Stromal cell of bone marrow (primary cell): ENCODE measurements at places on chromosomes 6 and 20.

GRCh38 chr6:33312361-33313104, 1.3 kb downstream of the TAPBP start:
- DNase-seq = peak; percentile 64

DNA sequence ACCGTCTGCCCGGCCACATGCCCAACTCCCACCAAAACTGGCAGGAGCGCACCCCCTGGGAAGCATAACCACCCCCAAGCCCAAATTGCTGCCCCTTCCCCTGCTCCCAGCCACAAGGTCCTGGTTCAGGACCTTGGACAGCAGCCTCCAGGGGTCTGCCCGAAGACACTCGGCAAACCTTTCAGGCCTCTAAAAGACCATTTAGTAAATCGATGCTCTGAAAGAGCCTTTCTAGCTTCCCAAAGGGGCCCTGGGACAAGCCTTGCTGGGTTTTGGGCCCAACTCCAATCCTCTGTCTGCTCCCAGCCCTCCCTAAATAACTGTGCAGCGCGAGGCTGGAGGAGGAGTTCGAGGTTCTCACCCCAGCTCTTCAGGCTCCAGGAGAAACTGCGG, 30.5 kb downstream of the GRM4 start:
- no peak for DNase-seq

DNA sequence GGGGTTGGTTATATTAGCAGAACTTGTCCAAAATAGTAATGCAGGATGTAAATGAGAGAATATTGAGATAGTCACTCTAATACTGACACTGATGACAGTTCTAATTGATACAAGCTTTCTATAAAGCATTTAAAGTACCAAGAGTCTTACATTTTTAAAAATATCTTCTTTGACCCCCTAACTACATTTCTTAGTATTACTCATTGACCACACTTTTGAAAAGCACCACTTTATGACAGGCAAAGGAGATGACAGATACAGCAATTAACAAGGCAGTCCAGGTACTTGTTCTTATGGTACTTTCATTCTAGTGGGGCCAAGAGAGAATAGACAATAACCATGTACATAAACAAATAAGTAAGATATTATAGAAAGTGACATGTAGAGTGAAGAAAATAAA, 139.4 kb upstream of the EYA4 start:
- no peak for DNase-seq

- no peak for DNase-seq
These were observed 9.2 kb upstream of the GABRR2 start for GRCh38 chr6:89324304-89324703.

GRCh38 chr6:137810554-137811120, 56.4 kb upstream of the TNFAIP3 start:
- DNase-seq = no peak

GRCh38 chr6:4849226-4850022, 73.2 kb downstream of the CDYL start:
- no peak for DNase-seq

DNA sequence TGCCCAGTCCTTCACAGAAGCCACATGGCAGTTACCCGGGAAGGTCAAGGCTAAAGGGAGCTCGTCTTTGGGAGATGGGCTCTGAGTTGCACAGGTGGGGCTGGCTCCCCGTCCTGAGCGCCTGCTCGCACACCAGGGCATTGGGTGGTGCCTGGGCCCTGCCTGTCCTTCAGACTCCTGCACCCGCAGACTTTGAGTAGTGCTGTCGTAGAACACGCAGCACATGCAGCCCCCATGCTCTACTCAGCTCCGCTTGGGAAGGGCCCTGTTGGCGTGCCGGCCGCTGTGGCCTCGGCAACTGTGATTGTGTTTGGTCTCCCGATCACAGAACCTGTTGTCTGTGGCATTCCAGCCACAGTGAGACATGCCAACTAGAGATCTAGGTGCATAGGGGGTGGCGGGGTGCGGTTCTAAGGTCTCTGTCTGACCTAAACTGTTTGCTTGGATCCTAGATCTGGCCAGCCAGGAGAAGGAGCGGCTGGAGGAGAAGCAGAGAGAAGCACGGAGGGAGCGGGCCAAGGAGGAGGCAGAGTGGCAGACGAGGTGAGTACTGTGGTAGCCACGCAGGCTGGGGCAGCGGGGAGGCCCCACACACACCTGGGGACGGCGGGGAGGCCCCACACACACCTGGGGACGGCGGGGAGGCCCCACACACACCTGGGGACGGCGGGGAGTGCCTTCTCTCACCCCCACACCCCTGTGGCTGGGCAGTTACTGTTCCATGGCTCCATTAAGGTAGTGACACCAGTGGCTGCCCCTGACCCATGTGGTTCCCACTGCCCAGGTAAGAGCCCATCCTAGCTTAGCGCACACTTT, 11.3 kb upstream of the ADRM1 start:
- DNase-seq = no peak

- no peak for DNase-seq
These were observed 13.3 kb downstream of the MAPK14 start for GRCh38 chr6:36040958-36041357.

- DNase-seq = no peak
These were observed 126.5 kb upstream of the MAN1A1 start for GRCh38 chr6:119476024-119476423.

- peak; percentile 53 for DNase-seq
These were observed 29.6 kb upstream of the FOXC1 start for GRCh38 chr6:1580109-1580508.

GRCh38 chr6:135254471-135254870, 73.4 kb downstream of the MYB start:
- DNase-seq = no peak

DNA sequence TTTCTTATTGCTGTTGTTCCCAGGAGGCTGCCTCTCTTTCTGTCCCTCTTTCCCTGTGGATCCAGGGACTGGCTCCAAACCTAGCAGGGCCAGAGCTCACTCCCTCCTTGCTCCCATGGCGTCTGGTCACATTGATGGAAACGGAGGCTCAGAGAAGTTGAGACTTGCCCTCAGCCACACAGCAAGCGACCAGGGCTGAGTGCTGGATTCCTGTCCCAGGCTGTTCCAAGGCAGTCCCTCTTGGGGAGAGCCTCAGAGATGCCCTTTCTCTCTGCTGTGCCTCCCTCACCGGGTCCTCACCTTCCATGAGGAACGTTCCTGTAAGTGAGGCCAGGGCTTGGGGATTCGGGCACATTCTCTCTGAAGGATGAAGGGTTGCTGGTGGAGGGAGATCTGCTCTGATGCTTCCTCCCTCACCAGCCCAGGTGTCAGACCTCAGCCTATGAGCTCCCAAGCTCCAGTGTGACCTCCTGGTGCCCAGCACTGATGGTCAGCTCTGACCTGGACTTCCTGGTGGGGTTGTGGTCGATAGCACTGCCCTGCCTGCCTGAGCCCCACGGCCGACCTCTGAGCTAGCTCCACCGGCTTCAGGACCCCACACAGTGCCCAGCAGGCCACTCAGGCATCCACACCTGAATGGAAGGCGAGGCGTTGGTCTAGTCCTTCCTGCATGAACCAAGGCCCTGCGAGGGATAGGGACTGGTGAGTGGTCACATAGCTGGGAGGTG, 26.8 kb downstream of the SUN5 start:
- no peak for DNase-seq

DNA sequence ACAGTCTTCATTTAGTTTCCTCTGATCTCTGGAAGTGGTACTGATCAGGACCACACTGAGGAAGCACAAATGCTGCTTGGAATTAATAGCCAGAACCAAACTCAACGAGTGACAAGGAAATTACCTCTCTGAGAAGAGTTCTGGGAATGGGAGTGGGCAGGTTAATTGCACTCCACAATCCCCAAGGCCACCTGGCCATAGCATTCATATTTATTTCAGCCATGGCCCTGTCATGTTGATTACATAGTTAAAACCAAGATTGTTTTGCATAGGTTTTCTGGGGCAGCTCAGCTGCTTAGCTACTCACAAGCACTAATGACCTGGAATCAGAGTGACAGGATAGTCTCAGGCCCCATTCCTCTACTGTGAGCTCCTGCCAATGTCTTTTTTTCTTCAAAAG, 230.2 kb upstream of the RIMS1 start:
- no peak for DNase-seq

DNA sequence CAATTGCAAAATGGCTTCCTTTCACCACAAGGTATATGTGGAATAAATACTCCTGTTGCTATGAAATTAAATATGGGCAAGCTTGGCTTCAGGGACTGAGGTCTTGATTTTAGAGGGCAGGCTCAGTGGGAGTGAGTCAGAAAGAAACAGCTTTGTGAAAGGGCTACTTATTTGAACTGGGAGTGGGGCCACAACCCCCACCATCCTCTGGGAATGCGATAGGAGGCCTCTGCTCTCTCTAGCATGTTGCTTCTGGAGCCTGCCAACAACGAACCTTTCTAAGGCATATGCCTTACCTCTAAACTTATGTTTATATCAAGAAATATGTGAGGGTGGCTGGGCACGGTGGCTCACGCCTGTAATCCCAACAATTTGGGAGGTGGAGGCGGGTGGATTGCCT, 149.7 kb downstream of the LRRC1 start:
- DNase-seq = no peak

GRCh38 chr20:38855356-38855755, 49.9 kb downstream of the PPP1R16B start:
- DNase-seq = peak; percentile 65

DNA sequence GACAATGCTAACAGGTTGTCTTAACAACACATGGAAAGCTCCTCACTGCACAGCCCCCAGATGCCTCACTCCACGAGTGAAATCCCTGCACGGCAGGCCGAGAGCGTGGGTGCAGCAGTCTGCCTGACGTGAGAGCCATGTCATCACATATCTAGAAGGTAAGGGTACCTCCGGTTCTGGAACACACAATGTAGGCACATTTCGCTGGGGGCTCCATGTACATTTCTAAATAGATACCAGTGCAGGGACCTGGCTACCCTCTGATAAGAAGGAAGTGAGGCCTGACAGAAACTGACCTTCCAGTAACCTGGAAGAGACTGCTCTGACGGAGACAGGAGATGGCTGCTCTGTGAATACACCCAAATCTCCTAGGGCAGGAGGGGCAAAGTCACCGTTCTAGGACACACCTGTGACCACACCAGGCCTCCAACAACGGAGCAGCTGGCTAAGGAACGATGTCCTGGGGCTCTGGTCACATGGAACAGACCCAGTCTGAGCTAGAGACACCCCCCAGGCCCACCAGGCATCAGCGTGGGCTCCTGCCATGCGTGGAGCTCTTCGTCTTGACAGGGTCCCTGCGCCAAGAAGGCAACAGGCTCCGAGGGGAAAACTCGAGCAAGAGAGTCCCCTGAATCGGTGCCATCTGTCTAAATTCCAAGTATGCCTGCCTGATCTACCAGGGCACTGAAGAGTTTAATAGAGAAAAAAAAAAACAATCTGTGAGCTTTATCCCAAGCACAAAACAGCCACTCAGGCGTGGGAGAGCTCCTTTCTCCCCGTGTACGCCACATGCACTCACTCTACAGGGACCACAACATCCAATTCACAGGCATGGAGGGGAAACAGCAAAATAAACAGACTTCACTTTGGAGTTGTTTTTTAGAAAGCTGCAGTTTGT, 27.5 kb downstream of the RNASET2 start:
- no peak for DNase-seq

DNA sequence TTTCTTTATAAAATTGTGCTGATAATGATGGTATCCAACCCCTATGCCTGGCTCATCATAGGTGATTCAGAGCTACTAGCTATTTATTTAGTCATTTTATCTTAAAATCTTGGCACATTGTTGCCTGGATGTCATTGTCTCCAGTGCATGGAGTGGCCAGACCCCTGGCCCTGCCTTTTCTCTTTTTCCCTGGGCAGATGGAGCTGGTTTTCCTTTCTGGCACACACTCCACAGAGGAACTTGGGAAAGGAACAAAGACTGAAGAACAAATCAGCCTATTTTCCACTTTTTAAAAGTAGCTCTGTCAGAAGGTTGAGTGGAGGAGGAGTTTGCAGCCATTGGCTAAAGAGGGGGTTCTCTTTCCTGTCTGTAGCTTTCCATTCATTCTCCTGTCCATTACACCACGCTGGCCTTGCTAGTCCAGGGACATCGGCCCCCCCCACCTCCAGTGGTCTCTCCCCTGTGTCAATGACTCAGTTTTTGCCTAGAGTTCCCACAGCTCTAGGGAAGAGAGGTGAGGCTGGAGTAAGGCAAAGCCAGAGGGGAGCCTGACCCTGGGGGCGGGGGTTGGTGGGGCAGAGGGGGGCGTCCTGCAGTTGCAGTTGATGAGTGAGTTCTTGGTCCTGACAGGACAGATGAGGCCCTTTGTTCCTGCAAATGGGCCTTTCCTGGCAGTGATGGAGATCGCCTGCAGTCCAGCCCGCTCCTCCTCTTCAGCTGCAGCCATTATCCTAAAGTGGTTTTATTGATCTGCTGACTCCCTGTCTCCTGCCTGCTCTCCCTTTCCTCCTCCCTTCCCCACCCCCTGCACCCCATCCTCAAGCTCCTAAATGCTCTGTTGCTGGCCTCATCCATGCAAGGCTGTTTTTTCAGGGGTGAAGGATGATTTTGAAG, 774.5 kb downstream of the DHX35 start:
- no peak for DNase-seq

GRCh38 chr6:169930799-169931198, 179.4 kb downstream of the ERMARD start:
- no peak for DNase-seq

DNA sequence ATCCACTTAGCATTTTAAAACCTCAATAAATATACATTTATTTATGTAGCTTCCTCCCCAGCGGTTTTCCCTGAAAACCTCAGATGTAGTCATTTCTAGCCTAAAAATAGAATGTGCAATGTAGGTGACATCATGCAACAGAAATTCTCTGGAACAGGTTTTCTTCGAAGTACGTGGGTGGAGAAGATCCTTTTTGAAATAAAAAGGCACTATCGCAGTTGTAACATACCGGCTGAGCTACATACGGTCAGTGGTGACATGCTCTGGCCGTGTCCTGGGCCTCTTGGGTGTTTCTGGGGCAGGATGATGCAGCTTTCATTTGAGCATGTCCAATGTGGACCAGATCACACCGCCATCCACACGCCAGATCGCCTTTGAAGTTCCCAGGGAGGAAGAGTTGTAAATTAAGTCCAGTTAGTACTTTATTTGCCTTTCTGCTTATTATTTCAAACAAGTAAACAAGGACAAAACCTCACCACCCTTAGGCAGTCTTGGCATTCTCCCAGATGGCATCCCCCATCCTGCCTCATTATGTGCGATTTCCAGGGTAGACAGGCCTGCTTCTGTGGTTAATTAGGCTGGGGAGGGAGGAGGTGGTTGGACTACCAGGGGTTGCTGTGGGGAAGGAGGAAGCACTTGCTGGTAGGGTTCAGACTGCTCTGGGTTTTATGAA, 109.5 kb upstream of the CLDN20 start:
- DNase-seq = peak; percentile 54

DNA sequence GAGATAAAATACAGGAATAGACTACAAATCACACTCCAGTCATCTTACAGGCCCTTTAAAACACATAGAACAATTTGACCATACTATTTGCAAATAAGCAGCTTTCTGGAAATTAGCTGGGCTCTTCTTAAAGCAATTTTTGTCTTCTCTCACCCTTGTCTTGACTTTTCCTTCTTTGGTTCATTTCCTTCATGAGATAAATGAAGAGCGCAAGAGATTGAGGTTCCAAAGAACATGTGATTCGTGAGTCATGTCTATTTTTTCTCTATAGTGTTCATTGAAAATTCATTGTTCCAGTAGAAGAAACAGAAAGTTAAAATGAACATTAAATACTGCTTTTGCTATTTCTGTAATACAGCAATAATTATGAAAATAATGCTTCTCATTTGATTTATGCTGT, 33.9 kb downstream of the PRDM1 start:
- no peak for DNase-seq

GRCh38 chr20:11128220-11128718, 454.5 kb upstream of the JAG1 start:
- DNase-seq = no peak

GRCh38 chr20:36645998-36646397, at the start of gene SLA2:
SLA2 (minus strand) TSS chr20:36646196; CDS start chr20:36641335, 4,861 bp downstream.
- no peak for DNase-seq
